Stimulated activated CD4-positive, alpha-beta T cell treated with anti-CD3 and anti-CD28 coated beads, Interleukin-4, amount 100 ng/mL, for 4 hours (primary cell): ENCODE measurements at places on chromosomes 2 and 18.

GRCh38 chr2:231203087-231203486, 4.7 kb downstream of the ARMC9 start:
- DNase-seq, result no peak

DNA sequence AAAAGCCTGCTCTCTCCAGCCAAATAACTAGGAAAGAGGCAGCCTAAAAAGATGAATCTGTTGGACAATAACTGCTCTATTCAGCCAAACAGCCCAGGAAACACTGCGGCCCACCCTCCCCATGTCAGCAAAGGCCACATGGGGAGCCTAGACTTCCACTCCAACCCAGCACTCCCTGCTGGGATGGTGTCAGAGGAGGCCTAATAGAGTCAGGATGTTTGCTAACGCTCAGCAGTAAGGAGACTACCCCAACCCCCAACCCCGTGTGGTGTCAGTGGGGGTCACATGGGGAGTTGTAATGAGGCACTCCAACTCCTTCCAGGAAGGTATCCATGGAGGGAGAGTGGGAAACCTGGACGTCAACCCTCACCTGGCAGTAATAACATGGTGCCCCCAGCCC, 41.6 kb downstream of the ZBTB7C start:
- DNase-seq, result no peak

GRCh38 chr2:139478165-139478914, 698.1 kb upstream of the NXPH2 start:
- no peak for DNase-seq

DNA sequence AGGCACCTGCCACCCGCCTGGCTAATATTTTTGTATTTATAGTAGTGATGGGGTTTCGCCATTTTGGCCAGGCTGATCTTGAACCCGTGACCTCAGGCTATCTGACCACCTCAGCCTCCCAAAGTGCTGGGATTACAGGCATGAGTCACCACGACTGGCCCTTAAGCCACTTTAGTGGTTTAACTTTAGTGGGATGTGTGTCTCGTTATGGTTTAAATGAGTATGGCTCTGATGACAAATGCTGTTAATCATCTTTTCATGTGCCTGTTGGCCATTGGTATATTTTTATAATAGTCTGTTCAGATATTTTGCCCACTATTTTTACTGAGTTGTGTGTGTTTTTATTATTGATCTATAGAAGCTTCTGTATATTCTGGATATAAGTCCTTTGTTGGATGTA, 205.9 kb downstream of the MYO1B start:
- DNase-seq, result no peak

DNA sequence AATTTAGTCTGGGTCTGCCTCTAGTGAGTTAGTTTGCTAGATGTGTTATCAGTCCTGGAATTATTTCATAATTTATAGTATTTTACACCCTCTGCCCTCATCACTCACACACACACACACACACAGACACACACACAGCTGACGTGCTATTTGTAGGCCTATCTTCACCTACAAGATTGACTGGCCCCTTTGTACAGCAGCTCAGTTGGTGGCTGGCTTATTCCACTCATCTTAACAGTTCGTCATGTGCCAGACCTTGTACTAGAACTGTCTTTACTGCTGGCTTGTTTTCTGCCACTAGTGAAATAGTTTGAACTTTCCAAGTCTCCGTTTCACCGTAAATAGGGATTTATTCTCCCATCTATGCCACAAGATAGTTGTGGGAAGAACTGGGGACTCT, 21.3 kb downstream of the CENPO start:
- DNase-seq, result no peak

GRCh38 chr2:160305081-160305750, 105.1 kb upstream of the ITGB6 start:
- DNase-seq, result no peak

- DNase-seq, result no peak
Observed at GRCh38 chr18:22447792-22448191, 30.1 kb upstream of the CTAGE1 start.

DNA sequence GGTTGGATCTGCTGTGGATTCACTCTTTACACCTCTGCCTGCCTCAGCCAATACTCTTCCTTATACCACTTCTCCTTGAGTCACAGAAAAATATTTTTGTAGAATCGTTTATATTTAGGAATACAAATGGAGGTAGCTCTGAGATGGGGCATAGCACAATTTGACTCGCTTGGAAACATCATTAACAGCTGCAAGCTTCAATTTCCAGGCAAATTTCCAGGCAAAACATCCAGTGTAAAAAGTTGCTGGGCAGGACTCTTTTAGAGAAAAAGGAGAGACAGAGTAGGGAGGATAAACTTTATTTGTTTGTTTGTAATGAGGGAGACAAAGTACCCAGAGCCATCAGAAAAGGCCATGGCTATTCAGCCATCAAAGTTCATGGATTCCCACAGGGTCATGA, 74.4 kb upstream of the SOX11 start:
- no peak for DNase-seq

DNA sequence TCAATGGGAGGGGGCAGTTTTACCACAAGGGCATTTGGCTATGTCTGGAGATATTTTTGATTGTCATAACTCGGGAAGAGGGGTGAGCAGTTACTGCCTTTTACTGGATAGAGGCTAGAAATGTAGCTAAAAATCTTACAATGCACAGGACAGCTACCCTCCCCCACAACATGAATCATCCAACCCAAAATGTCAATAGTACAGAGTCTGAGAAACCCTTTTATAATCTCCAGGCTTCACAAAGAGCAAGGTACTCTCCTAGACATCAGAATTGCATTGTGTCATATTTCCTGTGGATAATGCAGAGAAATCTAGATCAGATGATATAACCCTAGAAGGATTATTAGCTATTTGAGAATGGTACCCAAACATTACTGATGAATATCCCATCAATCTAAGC, 277.1 kb upstream of the NRP2 start:
- DNase-seq, result no peak

DNA sequence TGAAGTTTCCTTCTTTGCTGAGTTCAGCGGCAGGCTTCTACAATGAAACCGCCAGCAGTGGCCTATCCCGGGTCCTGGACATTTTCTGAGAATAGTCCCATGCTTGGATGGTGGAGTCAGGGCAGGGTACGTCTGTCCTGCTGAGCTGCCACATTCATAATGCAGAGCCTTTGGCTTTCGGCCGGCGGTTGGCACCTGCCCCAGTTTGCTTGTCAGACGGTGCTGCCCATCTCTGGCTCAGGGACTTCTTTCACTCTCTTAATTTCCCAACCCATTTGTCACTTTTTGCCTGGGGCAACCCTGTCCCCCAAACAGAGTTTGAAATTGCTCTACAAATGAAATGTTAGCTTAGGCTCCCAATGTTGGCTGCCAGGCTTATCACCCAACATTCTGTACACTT, 57.2 kb downstream of the SOX11 start:
- no peak for DNase-seq

DNA sequence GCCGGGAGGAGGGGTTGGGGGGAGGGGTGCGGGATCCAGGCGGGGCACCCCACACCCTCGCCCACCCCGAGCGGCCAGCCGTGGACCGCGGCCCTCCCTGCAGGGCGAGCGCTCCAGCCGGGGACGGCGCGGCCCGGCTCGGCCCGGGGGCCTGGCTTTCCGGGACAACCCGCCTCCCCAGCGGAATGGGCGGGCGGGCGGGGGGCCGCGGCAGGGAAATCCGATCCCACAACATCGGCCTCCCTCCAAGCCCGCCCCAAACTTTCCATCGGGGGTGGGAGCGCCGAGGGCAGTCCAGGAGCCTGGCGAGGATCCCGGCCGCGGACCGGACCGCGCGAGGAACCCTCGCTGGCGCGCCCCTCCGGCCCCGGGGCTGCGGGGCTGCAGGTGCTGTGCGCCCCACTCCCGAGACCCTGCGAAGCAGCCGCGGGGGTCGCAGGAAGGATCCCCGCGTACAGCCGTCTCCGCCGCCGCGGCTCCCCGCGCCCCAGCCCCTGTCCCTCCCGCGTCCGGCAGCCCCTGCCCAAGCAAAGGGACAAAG, 529 bp downstream of the SEMA4C start:
- DNase-seq, result no peak

- DNase-seq, result no peak
Observed at GRCh38 chr2:68046642-68047240, 16.1 kb downstream of the C1D start.

DNA sequence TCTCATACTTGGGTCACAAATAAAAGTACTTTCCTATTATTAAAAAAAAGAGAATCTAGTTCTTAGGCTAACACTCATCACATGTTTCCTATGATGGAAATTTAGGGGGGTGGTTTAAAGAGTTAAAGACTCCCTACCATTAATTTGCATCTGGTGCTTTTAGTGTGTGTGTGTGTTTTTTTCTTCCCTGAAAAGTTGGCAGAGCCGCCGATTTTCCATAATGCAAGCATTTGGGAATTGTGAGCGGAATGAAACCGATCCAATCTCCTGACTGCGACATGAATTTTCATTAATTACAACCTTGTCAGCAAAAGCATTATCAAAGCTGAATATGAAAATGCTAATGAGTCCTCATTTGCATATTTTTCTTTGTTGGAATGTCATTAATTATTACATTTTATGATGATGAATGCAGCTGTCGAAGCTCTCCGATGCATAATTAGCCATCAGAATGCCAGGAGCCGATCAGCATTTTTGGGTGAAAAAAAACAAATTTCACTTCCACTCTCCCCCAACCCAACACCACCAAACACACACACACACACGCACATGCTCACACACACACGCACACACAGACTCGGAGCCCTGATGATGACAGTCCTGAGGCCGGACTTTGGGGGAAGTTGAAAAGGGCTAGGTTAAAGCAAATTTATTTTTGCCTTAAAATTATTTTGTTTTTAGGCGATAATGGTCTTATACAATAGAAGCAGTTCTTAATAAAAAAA, 165.4 kb downstream of the TCF4 start:
- no peak for DNase-seq

DNA sequence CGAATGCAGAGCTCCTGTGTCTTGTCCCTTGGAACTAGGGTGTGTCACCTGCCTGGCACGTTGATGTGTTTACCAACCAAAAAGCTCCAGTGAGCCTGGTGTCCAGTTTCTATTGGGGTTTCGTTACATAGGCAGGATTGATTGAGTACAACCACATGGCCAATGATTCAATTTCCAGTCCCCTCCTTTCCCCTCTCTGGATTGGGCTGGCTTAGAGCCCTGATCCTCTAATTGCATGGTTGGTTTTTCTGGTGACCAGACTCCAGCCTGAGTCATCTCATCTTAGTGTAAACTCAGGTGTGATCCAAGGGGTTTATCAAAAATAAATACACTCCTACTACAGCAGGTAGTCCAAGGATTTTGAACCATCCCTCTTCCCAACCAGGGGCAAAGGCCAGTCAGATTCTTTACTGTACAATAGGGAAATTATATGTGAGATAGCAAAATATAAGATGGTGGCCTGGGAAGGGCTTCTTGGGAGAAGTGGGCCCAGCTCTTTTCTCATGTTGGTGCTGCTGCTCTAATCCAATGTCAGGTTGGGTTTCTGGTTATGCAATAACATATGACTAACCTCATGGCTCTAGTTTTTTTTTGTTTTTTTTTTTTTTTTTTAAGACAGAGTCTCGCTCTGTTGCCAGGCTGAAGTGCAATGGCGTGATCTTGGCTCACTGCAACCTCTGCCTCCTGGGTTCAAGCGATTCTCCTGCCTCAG, 64.7 kb upstream of the MGAT5 start:
- DNase-seq, result no peak

DNA sequence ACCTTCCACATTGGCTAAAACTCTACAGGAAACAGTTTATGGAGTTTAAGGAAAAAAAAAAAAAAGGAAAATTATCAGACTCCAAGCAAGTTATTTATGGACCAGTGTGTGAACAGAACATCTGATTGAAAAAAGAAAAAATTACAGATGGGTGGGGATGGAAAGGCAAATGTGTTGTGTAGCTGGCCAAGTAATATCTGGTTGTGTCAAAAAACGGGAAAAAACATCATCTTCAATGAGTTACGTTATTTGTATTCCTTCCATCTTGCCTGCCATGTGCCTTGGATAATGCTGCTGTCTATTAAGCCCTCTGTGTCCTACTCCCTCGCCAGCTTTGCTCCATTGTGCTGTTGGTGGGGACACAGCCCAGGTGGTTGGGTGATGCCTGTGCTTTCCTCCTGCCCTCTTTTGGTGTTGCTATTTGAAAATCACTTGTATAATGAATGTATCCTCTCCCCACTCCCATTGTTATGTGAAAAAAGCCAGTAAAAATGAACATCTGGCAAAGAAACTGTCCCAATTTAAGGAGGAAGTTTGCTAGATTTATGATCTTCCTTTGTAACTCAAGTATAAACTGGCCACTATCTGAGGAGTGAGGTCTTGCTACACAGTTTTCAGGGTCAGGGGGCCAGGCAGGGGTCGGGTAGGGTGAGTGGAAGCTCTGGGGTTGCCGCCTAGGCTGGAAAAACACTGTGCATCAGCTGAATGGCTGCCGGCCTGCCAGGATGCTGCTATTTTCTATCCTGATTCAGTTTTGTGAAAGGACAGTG, 155.9 kb downstream of the FMNL2 start:
- no peak for DNase-seq

DNA sequence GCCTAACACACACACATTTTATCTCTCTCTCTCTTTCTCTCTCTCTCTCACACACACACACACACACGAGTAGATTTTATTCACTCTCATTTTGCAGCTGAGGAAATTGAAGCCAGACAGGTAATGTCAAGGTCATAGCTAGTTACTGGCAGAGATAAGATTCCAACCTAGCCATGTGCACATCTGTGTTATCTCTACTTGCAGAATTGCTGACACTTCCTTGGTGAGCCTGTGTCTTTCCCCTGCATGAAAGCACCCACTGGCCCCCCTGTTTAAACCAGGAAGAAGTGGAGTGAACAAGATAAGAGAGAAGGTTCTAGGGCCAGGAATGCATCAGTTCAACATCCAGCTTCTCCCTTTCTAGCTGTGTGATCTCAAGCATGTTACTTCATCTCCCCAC, 423.7 kb downstream of the TXNL1 start:
- no peak for DNase-seq
